Mesenteric fat pad (tissue), 1 donor: ENCODE measurements at places on chromosomes 12 and 14.
A peak's percentile ranks its signal among the peaks of the same experiment; 100 is the strongest.

- no peak for DNase-seq
Measured at GRCh38 chr14:105076805-105077648, 11.8 kb upstream of the GPR132 start.

DNA sequence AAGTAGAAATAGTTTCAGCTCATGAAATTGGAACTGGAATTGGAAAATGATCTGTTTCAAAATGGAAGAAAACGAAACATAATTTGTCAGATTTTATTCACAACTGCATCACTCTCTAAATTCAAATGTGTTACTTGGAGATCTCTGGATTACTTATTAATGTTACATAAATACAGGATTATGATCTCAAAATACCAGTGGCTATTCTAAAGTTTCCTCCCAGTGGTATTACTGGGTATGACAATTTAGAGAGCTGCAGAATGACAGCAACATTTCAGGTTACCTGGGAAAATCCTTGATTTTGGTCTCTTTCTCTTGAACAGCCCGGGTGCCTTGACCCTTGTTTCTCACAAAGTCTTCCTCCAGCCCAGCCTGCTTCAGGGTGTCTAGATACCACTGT lies 14.2 kb downstream of the FAM161B start:
- no peak for DNase-seq

DNA sequence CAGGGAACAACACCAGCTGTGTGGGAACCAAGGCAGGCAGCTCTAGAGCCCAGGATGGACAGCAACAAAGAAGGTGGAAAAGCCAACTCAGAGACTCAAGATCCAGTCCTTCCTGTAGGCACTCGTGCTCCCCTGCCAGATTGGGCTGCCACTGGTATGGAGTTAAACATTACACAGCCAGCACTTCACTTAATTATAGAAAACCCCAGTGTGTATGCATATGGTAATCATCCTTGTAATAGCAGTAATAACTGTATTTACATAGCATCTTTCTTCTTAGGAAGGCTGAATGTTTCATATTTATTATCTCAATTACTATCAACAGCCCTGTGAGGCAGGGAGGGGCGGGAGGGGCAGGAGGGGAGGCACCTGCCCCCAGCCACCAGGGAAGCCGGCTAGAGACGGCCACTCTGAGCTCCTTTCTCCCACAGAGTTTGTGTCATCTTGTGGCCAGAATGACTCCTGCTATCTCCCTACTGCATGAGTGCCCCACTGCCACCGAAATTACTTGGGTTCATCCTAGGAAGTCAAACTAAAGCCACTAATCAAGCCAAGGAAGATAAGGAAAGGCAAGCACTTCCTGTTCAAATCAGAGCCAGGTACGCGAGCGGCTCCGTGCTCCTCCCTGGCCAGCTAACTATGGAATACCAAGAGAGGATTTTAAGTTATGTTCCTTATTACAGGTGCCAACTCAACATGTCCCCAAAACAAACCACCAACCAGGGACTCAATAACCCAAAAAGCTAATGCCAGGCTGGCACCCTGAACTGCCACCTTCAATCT lies 15.7 kb upstream of the RAB35 start:
- no peak for DNase-seq

GRCh38 chr12:88299567-88300101 lies 157.5 kb downstream of the TMTC3 start:
- DNase-seq: no peak

DNA sequence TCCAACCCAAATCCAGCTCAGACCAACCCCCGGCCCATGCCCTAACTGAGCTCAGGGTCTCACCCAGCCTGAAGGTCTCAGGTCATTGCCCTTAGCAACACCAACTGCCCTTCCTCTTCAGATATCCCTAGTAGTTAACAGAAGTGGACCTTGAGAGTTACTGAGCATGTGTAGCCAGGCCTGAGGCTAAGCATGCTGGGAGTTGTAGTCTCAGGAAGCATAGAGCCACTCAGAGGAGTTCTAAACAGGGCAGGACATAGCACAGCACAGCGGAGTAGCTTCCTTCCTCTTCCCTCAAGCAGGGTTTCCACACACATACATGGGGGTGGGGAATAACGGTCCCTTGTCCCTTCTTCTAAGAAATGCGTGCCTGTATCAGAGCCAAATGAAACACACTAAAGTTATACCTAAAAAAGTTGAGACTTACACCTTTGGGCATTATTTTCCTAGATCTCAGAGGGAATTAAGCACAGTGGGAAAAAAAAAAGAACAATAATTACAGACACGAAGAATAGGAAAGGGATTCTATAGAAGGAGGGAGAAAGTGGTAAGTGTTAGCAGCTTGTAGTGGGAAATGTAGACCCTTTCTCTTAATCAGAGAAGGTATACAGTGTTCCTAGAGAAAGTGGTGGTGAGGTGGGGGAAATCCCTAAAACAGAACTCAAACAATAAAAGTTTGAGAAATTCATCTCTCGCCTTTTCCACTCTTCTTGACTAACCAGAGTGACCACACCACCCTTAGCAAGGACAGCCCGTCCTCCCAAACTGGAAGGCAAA lies 4.4 kb downstream of the KMT2D start:
- no peak for DNase-seq

GRCh38 chr14:28778138-28779117 lies 11.8 kb downstream of the FOXG1 start:
- no peak for DNase-seq

- no peak for DNase-seq
Measured at GRCh38 chr14:94136575-94137331, 7.3 kb upstream of the IFI27L2 start.

DNA sequence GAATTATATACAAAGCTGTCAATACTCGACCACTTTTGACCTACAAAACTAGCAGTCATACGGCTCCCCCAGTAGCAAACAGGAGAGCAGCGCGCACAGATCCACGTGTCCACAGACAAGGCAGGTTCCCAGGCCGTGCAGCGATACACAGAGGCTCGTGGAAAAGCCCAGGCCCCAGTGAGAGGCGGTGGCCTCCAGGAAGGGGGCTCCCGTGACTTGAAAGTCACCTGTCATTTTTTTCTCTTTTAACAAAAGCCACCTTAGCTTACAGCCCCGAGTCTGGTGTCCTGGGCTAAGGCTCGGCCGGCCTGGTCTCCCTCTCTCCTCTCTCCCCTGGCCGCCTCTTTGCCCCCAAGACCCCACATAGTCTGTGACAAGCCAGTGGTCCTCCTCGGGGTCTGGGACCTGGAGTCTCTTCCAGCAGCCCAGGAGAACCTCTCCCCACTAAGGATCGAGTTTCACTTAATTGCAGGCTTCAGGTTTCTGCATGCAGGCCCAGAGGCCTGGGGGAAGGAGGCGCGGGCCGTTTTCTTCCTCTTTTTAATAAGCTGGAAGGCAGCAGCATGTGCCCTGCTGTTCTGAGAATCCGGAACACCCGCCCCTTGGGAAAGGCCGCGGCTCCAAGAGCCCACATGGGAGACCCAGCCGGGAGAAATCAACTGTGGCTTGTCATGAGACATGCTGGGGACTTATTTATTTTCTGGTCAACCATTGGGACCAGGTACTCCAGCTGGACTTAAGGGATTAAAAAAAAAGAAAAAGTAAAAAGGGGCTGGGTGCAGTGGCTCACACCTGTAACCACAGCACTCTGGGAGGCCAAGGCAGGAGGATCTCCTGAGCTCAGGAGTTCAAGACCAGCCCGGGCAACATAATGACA lies 15.9 kb downstream of the NCOR2 start:
- no peak for DNase-seq

DNA sequence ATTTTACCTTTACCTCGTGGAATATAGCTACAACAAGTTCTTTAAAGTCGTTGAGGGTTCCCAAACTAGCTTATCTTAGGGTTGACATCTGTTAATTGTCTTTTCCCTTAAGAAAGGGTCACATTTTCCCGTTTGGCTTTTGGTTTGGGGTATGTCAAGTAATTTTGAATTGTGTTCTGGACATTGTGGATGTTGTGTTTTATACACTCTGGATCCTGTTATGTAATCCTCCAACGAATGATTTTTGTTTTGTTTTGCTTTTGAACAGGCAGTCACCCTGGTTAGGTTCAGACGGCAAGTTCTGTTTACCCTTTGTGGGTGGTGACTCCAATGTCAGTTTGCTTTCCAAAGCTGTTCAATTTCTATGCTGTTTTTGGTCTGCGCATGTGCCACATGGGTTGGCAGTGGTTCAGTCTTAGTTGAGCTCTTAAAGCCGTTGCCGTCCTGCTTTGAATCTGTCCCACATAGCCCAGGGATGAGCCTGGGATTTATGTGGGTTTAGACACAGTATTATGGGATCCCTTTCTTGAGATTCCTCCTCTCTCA lies 84.8 kb downstream of the TESC start:
- DNase-seq: no peak

DNA sequence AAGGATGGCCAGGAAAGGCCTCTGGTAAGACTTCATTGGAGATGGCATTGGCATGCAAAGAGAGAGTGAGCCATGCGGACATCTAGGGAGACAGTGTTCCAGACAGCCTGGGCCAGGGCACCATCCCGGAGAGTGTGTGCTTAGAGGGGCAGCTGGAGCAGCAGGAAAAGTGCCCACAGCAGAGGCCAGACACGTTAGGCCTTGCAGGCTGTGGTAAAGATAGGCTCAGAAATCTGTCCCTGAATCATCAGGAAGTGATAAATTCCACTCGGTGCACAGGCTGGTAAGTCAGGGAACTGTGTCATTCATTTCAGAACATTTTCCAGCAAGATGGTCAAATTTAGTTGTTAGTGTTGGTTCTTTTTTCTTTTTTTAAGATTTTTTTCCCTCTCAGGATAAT lies 8.8 kb downstream of the GALNT16 start:
- DNase-seq: peak; percentile 16

- DNase-seq: peak; percentile 74
Measured at GRCh38 chr12:4117386-4118016, 156.1 kb upstream of the CCND2 start.

DNA sequence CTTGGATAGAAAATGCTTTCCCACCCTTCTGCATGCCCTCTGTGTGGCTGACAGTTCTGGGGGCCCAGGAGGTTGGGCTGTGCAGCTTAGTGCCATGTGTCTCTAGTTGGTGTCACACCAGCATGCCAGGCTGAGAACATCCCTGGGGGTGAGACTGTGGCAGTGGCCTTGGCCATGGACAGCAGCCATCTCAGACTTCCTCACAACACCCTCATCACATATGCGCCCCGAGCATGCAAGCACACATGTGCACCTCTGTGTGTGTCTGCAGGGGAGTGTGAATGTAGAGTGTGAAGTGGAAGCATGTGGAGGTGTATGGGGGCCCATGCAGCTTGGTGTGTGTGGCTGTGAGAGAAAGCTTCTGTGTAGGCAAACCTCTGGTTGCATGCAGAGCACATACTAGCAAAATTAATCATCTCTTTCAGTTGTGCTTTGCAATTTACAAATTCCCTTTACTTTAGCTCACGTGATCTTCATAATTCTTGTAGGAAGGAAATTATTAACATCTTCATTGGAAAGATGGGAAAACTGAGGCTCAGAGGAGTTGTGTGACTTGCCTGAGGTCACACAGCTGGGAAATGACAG lies 8.4 kb downstream of the ASIC1 start:
- DNase-seq: no peak

GRCh38 chr14:50533241-50533705 lies 904 bp upstream of the MAP4K5 start:
- no peak for DNase-seq

DNA sequence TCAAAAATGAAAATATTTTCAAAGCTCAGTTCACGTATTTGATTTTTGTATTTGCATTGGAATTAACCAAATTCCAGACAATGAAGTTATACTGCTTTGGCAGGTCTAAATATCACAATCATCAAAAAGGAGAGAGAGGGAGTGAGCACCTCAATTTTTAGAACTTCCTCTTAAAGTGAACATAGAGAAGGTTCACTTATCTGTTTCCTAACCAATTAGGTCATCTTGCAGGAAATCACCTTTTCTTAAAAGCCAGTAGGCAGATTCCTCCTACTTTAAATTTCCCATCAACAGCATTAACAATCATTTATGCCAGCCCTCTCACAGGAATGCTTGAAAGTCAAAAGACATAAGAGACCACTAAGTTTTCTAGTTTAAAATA lies 388.7 kb downstream of the ZFP36L1 start:
- DNase-seq: no peak

GRCh38 chr14:89011355-89012281 lies 187.2 kb downstream of the TTC8 start:
- no peak for DNase-seq

DNA sequence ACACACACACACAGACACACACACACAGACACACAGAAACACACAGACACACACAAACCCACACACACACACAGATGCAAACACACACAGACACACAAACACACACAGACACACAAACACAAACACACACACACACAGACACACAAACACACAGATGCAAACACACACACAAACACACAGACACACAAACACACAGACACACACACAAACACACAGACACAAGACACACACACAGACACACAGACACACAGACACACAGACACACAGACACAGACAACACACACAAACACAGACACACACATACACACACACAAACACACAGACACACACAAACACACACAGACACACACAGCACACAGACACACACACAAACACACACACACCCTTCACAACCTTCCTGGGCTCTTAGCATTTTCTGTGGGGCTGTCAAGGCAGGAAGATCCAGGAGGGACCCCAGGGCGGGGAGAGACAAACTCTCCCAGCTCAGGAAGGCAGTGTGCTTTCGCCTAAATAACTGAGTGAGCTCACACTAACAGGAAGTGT lies 24.2 kb upstream of the INF2 start:
- no peak for DNase-seq

- peak; percentile 80 for DNase-seq
Measured at GRCh38 chr14:105938055-105938863, 411.9 kb downstream of the TMEM121 start.

DNA sequence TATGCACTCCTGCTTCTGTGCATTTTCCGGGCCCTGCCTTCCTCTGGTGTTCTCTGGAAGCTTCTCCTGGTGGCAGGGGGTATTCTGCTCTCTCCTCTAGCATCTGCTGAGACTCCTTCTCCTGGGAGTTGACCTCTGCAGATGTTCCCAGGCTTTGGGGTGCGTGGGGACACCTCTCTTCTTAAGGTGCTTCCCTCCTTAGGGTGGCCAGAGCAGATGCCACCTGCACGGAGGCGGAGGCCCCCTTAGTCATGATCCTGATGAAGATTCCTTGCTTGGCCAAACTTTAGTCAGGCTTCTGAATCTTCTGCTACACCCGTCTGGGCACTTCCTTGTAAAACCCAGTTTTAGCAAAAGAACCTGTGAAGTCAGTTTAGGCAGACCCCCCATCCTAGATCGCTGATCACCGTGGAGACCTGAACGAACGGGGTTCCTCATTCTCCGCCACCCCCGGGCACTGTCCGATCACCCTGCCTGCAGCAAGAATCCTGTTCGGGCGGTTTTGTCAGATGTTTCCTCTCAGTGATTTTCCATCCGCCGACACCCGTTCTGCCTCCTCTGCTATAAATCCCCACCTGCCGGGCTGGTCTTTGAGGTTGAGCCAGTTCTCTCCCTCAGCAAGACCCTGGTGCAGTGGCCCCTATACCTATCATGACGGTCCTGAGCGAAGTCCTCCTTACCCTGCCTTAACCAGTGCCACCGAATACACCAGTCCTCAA lies 111.9 kb downstream of the CALM1 start:
- DNase-seq: no peak

- no peak for DNase-seq
Measured at GRCh38 chr14:33711194-33711593, 239.7 kb downstream of the EGLN3 start.
